A549 treated with DMSO at 1 μM for 4 hours (cell line): ENCODE measurements at places on chromosomes 13 and 19. TPM values are rescaled to one million over a fixed set of nuclear protein-coding genes. Genes with fewer than 3 reads are reported as not detected.

The KLF2 gene
- 8.2 to 22.6 TPM (median 19.5 TPM) in 5 replicates for total RNA-seq

The PGLYRP2 gene
- total RNA-seq: 0.07 to 0.10 TPM in 2 of 5 replicates, not detected in the others

The FDX2 gene
- total RNA-seq: 21.5 to 37.1 TPM (median 29.8 TPM) in 5 replicates

The IGFL4 gene
- 0.30 to 0.87 TPM (median 0.66 TPM) in 5 replicates for total RNA-seq

The SOX1 gene
- not detected in 5 replicates for total RNA-seq

The KLK14 gene
- 0.25 to 0.67 TPM (median 0.45 TPM) in 5 replicates for total RNA-seq

The ZNF763 gene
- not detected in 5 replicates for total RNA-seq

The ETV2 gene
- total RNA-seq: 2.1 to 3.1 TPM (median 2.3 TPM) in 5 replicates

The SIGLEC7 gene
- not detected in 5 replicates for total RNA-seq

The SYNE4 gene
- total RNA-seq: 0.17 to 0.63 TPM (median 0.31 TPM) in 5 replicates

The OSCAR gene
- 0.25 to 0.47 TPM (median 0.42 TPM) in 4 of 5 replicates, not detected in the other for total RNA-seq

The ZNF560 gene
- not detected in 5 replicates for total RNA-seq

The ZNF536 gene
- total RNA-seq: not detected in 5 replicates
